ENCODE measurements at places on chromosomes 5 and 9. TPM values are rescaled to one million over a fixed set of nuclear protein-coding genes. Genes with fewer than 3 reads are reported as not detected.

- no peak for DNase-seq
These were observed 55.2 kb downstream of the GLDC start for GRCh38 chr9:6590334-6590733.

The ISL1 gene
- total RNA-seq, result not detected

The HDHD3 gene
- total RNA-seq, result 18.0 TPM

- DNase-seq, result no peak
These were observed 54.3 kb downstream of the TMEM215 start for GRCh38 chr9:32837551-32838058.

- DNase-seq, result peak; percentile 60
These were observed 851 bp downstream of the NACC2 start for GRCh38 chr9:136093995-136094881.

The MARCOL gene
- total RNA-seq, result not detected

The CDX1 gene
- not detected for total RNA-seq

DNA sequence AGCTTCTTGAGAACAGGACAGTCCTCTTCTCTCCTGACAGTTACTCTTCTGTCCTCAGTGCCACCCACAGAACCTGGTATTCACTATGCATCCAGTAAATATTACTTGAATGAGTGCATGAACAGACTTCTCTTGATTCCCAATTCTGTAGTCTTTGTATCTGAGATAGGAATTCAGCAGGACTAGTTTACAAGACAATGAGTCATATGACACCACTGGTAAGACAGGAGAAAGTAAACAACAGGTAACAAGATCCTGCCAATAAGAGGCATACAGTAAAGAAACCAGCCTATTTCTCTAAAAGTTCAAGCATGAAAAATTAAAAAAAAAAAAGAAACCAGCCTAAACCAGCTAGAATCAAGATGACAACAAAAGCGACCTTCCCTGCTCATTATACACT lies 6.2 kb downstream of the ZNF883 start:
- DNase-seq, result no peak

DNA sequence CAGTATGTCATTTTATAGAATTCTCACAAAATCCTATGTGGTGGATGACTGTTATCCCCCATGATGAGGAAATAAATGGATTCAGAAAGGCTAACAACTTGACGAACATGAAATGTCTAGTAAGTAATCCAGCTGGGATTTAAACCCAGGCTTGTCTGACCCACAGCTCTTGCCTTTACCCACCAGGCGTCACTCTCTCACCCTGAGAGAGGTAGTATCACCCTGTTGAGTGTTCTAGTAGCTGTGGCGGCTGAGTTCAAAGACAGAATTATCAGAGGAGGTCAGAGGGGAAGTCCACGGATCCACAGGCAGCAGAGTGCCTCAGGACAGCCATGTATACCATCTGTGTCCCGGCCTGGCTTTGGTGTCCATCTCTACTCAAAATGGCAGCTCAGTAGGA lies 113.8 kb downstream of the ZNF462 start:
- no peak for DNase-seq

GRCh38 chr5:8756498-8757084 lies 789.3 kb downstream of the SEMA5A start:
- peak; percentile 71 for DNase-seq

DNA sequence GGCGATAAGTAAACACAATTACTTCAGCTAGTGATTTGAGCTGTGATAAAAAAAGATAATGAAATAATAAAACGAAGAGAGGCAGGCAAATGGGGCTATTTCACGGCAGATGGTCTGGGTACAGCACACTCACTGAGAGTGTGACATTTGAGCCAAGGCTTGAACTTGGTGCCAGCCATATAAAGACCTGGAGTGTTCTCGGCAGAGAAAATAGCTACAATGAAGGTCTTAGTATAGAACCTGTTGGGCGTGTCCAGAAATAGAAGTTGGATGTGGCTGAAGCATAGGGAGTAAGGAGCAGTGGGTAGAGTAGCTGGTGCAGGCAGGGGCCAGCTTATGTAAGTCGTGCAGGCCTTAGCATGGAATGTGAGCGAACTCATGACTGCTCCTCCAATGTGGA lies 660.3 kb upstream of the WWC1 start:
- no peak for DNase-seq

DNA sequence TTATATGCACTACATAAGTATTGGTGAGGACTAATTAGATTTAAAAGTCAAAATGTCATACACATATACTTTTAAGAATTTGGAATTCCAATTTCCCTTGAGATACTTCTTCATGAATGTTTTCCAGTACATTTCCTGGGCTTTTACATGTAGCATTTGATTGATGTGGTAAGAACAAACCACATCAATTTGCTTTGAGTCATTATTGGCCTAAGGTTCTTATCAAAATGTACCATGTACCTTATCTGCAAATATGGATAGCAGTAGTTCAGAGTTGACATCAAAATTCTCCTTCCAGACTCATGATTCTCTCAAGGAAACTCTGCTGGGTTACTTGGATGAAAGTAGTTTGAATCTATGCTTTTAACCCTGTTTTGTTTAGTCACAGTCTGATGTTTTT lies 2.5 kb downstream of the CAST start:
- no peak for DNase-seq

The C9orf72 gene
- 64.2 TPM for total RNA-seq

DNA sequence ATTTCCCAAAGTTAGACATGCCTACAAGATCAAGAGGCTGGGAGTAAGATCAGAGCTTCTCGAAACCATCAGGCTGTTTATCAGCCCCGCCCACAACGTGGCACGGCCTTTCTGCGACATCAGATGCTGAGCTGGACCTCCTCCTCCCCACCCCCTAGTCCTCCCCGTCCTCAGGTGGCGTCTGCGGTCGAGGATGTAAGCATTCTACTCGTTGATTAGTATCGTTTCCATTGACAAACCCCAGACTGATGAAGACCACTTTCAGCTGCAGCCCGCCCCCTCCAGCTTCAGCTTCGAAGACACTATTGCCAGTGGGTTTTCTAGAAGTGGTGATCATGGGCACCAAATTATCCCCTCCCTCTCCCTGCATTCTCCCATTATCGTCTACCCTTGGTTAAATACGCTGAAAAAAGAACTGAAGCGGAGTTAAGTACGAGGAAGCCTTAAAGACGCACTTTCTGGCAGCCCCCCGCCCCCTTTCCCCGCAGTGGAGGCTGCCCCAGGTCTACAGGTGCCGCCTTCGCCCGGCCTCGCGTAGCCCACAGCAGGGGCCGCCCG lies 1.1 kb downstream of the PPIC start:
- DNase-seq, result peak; percentile 69

DNA sequence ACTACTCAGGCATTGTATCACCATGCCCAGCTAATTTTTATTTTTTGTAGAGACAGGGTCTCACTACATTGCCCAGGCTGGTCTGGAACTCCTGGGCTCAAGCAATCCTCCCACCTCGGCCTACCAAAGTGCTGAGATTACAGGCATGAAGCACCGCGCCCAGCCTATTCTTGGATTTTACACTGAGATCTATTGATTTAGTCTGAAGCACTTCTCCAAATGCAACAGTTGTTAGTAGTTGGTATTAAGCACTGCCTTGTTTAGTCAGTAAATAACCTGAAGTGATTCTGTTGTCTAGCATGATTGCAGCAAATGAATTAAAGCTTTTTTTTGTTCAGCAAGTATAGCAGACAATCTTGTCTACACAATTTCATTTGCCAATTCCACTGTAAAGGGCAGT lies 8.9 kb upstream of the CCNB1 start:
- DNase-seq, result no peak

- DNase-seq, result no peak
These were observed 198.8 kb downstream of the FRMD3 start for GRCh38 chr9:83339435-83339834.

The RORB gene
- 2.5 TPM for total RNA-seq

The QRFP gene
- total RNA-seq, result not detected

The PCDHGA8 gene
- total RNA-seq, result 2.3 TPM

GRCh38 chr9:15307523-15307841 lies 466 bp upstream of the TTC39B start:
- peak; percentile 4 for DNase-seq

GRCh38 chr9:124835026-124835557 lies 18.2 kb upstream of the WDR38 start:
- DNase-seq, result no peak

DNA sequence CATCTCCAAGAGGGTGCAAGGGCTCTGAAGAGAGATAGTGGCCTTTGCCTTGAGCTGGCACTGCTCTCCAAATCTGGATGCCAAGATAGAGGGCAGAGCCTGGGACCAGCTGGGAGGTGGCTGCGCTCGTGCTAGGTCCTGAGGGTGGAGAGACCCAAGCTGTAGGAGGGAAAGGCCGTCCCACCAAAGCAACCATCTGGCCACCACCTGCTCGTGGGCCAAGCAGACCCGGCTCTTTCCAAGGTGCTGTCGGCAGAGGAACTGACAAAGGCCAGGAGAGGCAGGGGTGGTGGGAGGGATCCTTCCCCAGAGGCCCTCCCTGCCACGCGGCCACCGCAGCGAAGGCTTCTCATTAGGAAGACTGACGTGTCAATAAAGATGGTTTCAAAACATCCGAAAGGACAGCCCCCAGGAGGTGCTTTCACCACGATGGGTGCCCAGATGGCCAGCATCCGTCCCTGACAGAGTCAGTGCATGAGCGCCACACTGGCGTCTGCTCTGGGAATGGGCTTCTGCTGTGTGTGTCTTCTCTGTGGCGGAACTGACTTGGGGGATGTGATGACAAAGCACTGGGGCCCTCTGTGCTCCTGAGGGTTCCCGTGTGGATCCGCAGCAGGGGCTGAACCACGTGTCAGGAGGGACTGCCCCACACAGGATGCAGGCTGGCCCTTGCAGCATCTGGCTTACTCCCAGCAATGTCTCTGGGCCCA lies 213.5 kb downstream of the FANCC start:
- no peak for DNase-seq

The NRARP gene
- 20.7 TPM for total RNA-seq

DNA sequence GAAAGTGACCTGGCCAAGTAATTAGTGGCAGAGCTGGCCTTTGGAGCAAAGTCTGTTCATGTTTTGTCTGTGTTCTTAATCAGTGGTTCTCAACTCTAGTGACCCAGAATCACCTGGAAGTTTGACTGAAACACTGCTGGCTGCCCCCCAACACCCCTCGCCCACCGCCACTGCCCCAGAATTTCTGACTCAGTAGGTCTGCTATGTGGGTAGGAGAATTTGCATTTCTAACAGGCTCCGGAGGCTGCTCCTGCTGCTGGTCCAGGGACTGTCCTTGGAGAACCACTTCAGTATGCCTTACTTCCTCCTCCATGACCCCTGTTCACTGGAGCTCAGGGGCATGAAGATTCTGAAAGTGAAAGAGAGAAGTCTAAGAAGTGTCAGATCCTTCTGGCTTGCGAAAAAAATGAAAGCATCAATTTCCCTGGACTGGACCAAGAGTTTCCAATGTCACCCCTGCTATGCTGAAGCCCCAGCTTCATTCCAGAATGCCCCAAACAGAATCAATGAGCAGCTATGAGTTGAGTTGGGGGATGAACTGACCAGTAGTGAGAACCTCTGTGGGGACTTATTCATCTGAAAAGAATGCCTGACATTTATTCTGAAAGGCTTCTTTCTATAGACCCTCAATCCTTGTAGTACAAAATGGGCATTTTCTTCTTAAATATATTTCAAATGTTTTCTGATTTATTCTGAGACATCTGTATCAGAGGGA lies 20.8 kb upstream of the COL15A1 start:
- DNase-seq, result no peak

- no peak for DNase-seq
These were observed 34.3 kb upstream of the FRMD3 start for GRCh38 chr9:83572524-83572923.

The NUDT12 gene
- total RNA-seq, result 31.3 TPM

The SLC25A2 gene
- total RNA-seq, result 0.22 TPM
